ENCODE measurements at places on chromosomes 5 and 9. TPM values are rescaled to one million over a fixed set of nuclear protein-coding genes. Genes with fewer than 3 reads are reported as not detected.

- DNase-seq = no peak
Observed at GRCh38 chr9:81069923-81070322, 619.4 kb downstream of the TLE1 start.

PDE4D gene
- 273 TPM for total RNA-seq

DNA sequence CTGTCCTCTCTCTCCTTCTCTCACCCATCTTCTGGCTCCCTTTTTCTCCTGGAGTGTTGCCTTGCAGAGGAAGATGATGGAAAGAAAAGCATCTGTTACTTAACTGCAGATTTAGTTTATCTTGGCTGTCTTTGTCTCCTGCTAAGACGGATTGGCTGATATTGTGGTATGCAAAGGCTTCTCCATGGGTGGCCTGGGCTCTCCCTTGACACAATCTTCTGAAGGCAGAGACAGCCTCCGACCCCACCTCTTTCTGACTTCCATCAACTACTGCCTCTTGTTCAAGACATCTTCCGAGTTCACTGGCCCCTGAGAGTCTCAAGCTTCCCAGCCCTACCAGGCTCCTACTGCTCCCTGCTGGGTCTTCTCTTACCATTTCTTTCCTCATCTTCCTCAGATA lies 403.7 kb downstream of the LRRC70 start:
- DNase-seq = no peak

FOXD4 gene
- 0.14 TPM for total RNA-seq

DNA sequence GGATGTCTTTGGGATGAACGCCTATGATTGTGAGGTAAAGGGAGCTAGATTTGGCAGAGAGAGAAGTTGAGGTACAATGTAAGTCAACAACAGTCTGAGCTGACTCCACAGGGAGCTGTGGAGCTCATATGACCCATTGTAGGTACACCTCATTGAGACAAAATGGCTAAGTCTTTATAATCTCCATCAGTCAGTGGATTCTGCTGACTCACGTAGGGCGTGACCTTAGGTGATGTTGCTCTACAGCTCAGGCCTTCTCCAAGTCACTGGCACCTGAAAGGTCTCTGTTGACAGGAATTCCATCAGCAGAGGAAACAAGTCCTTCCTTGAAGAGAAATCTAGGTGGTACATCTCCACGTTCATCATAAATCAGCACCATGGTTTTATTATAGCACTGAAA lies 118.2 kb upstream of the PRR16 start:
- no peak for DNase-seq

DNA sequence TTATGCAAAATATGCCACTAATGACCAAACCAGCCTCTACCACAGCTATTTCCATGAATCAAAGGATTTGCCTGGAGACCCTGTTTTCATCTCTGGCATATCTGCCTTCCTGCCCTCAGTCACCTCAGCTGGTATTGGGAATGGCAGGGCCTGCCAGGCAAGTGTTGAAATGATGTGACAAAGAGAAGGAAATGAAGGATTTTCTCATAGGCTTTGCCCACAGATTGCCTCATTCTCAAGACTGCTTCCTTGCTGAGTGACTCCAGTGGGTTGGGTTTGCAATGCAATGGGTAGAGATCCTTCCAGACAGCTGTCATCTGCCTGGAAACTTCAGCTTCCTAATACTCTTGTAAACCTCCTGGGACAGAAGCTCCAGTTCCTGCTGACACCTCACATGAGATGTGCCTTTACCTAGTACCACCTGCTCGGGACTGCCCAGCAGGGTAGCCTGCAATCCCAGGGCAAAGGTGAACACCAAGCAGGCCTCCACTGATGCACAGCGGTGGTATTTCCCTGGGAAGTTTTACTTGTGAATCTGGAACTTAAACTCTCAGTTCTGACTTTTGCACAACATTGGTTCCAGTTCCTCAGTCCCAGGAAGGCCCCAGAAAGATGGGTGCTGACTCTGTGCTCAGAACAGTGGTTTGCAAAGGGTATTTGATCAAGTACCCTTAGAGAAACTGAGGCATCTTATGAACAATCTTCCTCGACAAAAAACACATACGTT lies 64.8 kb upstream of the SLC1A1 start:
- DNase-seq = no peak

GRCh38 chr9:30622561-30622960 lies 1761.9 kb upstream of the ACO1 start:
- no peak for DNase-seq

GRCh38 chr5:95823738-95824609 lies 1.4 kb upstream of the GLRX start:
- DNase-seq = peak; percentile 95

SYNPO gene
- total RNA-seq = 11.0 TPM

- peak; percentile 17 for DNase-seq
Observed at GRCh38 chr9:85522459-85523092, 219.2 kb downstream of the AGTPBP1 start.

DNA sequence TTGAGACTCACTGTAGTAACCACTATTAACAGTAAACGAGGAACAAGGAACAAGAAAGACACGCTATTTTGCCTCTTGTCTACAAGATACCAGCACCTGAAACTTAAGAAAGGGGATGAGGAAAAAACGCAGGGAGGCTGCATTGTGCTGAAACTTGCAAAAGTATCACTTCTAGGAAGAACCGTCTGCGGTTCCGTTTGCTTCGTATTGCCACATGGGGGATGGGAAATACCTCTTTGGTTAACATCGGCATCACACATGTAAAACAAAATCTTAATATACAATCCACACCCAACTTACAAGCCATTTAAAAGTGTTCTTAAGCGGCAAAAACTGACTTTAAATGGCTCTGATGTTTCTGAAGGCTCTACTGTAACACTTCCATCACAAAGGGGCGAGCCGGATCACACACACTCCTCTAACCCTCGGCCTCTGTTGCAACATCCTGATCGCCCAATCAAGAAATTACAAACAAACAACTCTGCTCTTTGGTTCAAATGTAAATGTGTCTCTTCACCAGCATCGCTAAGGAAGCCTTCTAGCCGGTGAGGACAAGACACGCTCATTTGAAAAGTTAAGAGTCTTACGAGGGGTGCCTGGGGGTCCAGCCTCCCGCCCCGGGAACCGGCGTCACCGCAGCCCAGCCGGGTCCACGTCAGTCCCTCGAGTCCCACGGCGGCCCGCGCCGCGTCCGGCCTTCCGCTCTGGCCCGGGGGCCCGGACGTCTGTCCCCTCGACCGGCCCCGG lies 621 bp downstream of the SEC16A start:
- DNase-seq = no peak

GARNL3 gene
- total RNA-seq = 2.9 TPM

GRCh38 chr5:122121479-122122465 lies 7.6 kb upstream of the ZNF474 start:
- DNase-seq = no peak

DNA sequence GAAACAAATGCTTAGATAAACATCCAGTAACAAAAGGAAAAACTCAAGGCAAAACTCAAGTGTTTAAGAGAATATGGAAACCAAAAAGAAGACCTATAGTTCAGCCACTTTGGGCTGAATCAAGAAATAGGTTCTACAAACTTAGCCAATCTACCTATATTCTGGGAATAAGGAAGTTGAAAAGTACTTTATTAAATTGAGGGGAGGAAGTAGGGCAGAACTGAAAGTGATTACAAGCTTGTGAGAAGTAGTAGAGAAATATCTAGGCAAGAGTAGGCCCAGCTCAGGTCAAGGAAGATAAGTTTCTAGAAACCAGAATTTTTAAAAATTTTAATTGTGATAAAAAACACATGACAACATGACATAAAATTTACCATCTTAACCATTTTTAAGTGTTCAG lies 384.8 kb upstream of the PCSK5 start:
- DNase-seq = no peak

MINAR2 gene
- total RNA-seq = not detected

DNA sequence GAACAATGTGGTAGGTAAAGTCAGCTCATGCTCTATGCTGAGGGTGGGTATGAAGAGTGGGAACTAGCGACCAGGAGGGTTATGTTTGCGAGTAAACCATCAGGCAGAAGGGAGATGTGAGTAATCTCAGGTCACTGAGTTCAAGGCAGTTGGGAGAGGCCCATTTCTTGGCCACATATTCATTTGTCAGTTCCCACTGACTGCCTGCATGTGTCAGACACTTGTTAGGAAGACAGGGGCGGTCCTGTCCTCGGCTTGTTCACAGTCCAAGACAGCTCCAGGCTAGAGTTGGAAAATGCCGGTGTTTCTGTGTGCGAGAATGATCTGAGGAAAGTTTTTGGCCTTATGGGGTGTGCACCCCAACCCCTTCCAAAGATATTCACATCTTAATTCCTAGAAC lies 48.6 kb upstream of the GDNF start:
- no peak for DNase-seq

All from NCI-H460 (cell line).